Vein endothelial cell (primary cell): ENCODE measurements at places on chromosomes 4 and X. TPM values are rescaled to one million over a fixed set of nuclear protein-coding genes. Genes with fewer than 3 reads are reported as not detected.

The PSAPL1 gene
- not detected in 2 replicates for total RNA-seq

The PCDH7 gene
- total RNA-seq: 1.4 and 4.6 TPM in 2 replicates

The SSX2B gene
- total RNA-seq: not detected in 2 replicates

The HELT gene
- total RNA-seq: not detected in 2 replicates

The TGIF2LX gene
- not detected in 2 replicates for total RNA-seq

The EREG gene
- not detected in 2 replicates for total RNA-seq

The HTRA3 gene
- 4.6 and 13.7 TPM in 2 replicates for total RNA-seq

The PALLD gene
- 21.0 and 31.0 TPM in 2 replicates for total RNA-seq

The P2RY10 gene
- not detected in 2 replicates for total RNA-seq

The FABP2 gene
- not detected in 2 replicates for total RNA-seq

The POU4F2 gene
- total RNA-seq: not detected in 2 replicates

The PAGE2 gene
- not detected in 2 replicates for total RNA-seq

The RHOXF2B gene
- 1.3 TPM in 1 of 2 replicates, not detected in the other for total RNA-seq

The ZNF630 gene
- total RNA-seq: 1.1 and 1.3 TPM in 2 replicates

The TCEAL2 gene
- total RNA-seq: not detected in 2 replicates

The EGF gene
- total RNA-seq: under 0.01 and 0.38 TPM in 2 replicates

The SORCS2 gene
- under 0.01 TPM in 2 replicates for total RNA-seq

The CENPVL2 gene
- total RNA-seq: not detected in 2 replicates

The XAGE2 gene
- not detected in 2 replicates for total RNA-seq

The FREM3 gene
- under 0.01 and 0.19 TPM in 2 replicates for total RNA-seq

The SPATA18 gene
- 4.6 and 9.6 TPM in 2 replicates for total RNA-seq

The EVC gene
- 13.5 and 19.3 TPM in 2 replicates for total RNA-seq

The RAB9B gene
- total RNA-seq: 0.76 and 0.98 TPM in 2 replicates

The COL25A1 gene
- total RNA-seq: 0.33 and 1.7 TPM in 2 replicates

The HSPA4L gene
- 7.8 and 14.4 TPM in 2 replicates for total RNA-seq

The TBL1X gene
- total RNA-seq: 15.0 and 19.3 TPM in 2 replicates

The RGN gene
- total RNA-seq: 0.33 and 0.57 TPM in 2 replicates

The PRRG3 gene
- not detected in 2 replicates for total RNA-seq

The CLDN22 gene
- total RNA-seq: 0.10 TPM in 1 of 2 replicates, not detected in the other

The APLN gene
- 237 and 274 TPM in 2 replicates for total RNA-seq

The GABRG1 gene
- not detected in 2 replicates for total RNA-seq

The KCND1 gene
- total RNA-seq: 0.19 and 0.33 TPM in 2 replicates

The UGT2B10 gene
- not detected in 2 replicates for total RNA-seq

The STK32B gene
- total RNA-seq: 26.8 and 39.2 TPM in 2 replicates

The KLB gene
- under 0.01 TPM in 1 of 2 replicates, not detected in the other for total RNA-seq

The RAB40AL gene
- total RNA-seq: 0.65 and 2.4 TPM in 2 replicates

The BTK gene
- total RNA-seq: not detected in 2 replicates

The RASL11B gene
- not detected in 2 replicates for total RNA-seq

The APBB2 gene
- total RNA-seq: 159 and 230 TPM in 2 replicates

The CT45A9 gene
- total RNA-seq: not detected in 2 replicates

The NEIL3 gene
- total RNA-seq: 3.6 and 5.4 TPM in 2 replicates

The USP17L25 gene
- total RNA-seq: not detected in 2 replicates

The CSAG3 gene
- not detected in 2 replicates for total RNA-seq

The PDGFC gene
- 7.0 and 8.8 TPM in 2 replicates for total RNA-seq

The TLL1 gene
- 13.4 and 15.7 TPM in 2 replicates for total RNA-seq

The DKK2 gene
- total RNA-seq: 0.29 TPM in 1 of 2 replicates, not detected in the other

The COL4A5 gene
- total RNA-seq: 32.7 and 38.9 TPM in 2 replicates

The VCX gene
- total RNA-seq: not detected in 2 replicates

The SLITRK4 gene
- total RNA-seq: 2.5 and 3.9 TPM in 2 replicates

The MAGEA2B gene
- not detected in 2 replicates for total RNA-seq
